ENCODE measurements at places on chromosomes 7 and 10.
A peak's percentile ranks its signal among the peaks of the same experiment; 100 is the strongest.

DNA sequence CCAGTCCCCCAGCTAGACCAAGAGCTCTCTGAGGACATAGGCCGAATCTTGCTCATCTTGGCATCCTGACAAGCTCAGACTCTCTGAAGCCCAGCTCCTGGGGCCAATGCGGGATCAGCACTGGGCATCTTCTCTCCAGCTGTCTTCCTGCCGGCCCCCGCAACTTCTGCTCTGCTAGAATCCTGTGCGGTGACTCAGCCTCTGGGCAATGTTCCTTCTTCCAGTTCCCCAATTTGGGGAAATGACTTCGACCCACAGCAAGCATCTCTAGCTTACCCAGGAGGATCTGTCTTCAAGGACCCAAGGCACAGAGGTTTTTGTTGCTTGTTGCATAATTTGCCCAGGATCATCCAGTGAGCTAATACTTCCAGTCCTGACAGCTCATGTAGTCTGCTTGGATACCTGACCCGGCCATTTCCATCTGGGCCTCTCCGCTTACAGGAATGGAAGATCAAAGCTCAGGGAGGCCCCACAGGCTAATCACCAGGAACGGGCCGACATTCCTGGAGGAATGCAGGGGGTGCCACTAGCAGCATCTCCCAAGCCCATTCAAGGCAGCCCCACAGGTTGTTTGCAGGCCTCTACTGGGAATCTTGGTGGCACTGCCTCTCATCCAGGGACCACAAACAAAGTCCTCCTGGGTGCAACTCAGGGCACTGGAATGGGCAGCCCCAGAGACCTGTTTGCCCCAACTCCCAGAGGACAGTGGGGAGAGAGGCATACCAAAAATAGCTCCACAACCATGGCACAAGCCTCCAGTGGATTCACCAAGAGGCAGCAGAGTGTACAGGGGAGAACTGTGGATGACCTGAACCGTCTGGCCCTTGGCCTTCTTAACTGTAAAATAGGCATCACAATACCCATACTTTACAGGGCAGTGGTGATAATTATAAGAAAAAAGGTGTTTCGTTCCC, 151.9 kb downstream of the NEURL1 start:
- peak; percentile 69 for DNase-seq

- DNase-seq, result no peak
Measured at GRCh38 chr7:44042221-44042620, 2.3 kb upstream of the DBNL start.

DNA sequence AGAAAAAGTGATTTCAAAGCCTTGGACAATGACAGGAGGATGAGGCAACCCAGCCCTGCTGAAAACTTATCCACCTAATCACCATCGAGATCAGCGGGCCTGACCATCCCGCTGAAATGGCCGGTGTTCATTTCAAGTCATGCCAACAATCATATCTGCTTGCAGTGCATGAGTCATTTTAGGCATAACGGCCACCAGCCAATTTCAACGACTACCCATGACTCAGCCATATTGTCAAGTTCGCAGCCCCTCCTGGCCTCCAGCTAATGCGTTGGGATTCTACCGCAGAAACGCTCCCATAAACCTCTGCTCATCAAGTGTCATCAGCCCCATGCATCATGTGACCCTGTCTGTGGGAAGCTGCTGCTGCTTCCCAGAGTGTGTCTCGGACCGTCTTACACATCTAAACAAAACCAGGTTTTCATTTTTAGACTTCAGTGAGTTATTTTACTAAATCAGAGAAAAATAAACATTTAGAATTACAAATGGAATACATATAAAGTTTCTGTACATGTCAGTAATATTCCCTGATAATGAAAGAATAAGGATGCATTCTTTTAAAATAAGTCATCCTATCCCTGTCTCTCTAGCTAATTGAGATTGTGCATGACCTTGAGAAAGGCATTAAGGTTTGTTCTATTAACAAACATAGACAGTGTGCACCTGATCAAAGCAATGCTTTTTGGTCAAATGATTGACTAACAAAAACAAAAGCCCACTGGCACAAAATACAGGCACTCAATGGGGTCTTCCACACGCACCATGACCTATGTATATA, 188.9 kb downstream of the ADAM12 start:
- DNase-seq, result peak; percentile 75

DNA sequence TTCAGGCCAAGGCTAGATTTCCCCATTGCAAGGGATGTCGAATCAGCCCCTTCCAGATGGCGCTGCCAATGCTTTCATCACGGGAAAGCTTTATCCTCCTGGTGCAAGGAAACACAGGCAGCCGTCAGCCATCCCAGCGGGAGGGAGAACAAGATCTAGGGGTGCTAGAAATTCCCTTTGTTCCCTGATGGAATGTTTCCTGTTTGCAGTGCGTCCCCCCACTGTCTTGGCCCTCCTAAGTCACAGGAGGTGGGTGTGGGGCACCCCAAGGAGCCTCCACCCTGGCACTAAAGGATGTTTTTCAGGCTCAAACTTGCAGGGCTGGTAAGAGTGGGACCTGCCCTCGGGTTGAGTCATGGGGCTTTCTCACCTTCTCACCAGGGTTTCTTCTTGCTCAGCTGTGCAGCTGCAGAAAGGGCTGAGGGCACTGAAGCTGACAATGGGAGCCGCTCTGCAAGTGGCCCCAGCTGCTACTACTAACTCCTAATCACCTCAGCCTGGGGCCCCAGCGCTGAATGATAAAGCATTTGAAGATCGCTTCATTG, 103.6 kb downstream of the PRPF18 start:
- DNase-seq, result no peak

DNA sequence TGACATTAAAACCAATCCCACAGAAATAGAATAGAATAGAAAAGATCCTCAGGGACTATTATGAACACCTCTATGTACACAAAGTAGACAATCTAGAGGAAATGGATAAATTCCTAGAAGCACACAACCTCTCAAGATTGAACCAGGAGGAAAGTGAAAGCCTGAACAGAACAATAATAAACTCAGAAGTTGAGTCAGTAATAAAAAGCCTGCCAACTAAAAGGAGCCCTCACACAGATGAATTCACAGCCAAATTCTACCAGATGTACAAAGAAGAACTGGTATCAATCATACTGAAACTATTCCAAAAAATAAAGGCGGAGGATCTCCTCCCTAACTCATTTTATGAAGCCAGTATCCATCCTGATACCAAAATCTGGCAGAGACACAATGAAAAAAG, 220.3 kb upstream of the HPS1 start:
- no peak for DNase-seq

- DNase-seq, result no peak
Measured at GRCh38 chr7:1124164-1124563, 35.8 kb downstream of the ZFAND2A start.

DNA sequence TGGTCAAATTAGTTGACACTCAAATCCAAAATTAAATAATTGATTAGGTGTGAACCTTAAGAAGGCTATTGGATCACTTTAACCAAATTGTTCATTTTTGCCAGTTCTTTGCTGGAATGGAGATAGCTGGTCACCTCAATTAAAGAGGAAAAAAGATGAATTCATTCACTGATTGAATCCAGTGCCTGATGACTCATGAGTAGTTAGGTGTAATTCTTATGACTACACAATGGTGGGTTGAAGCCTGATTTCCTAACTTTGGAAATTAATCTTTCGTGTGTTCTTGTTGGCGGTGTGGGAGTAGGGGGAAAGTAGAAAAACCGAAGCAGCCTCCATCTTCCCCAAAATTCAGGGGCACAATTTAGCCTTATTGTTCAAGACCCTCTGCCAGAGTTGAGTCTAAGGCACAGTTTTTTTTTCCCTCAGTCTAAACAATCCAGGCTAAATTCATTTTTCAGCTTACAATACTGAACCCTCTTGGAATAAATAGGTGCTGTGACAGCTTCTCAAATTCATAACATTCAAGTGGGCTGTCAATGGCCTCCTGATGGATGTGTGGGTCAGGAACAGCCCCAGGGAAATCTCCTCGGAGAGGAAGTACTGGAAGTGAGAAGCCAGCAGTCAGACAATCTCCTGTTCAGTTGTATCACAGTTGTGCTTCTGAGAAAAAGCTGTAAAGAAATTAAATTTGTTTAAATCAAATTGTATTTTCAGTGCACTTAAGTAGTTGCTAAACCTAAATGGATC, 356.6 kb downstream of the BBS9 start:
- DNase-seq, result peak; percentile 7

DNA sequence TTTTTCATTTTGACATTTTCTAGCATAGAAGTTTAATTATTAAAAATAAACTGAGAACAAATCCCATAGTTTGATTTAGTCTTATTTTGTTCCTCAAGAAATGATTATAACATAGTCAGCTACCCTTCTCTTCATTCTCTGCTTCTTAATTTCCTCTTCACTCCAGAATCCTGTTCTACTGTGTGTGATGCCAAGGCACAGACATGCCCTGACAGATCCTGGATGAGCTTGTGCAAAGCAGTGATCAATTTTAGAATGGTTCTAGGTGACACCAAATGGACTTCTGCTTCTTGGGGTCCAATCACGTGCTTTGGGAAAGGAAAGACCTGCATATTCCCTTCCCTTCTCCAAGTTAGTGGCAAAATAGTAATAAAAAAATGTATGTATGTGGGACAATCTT, 665.6 kb downstream of the MAGI2 start:
- DNase-seq, result no peak

- DNase-seq, result peak; percentile 72
Measured at GRCh38 chr7:100602889-100603725, 944 bp downstream of the PCOLCE start.

DNA sequence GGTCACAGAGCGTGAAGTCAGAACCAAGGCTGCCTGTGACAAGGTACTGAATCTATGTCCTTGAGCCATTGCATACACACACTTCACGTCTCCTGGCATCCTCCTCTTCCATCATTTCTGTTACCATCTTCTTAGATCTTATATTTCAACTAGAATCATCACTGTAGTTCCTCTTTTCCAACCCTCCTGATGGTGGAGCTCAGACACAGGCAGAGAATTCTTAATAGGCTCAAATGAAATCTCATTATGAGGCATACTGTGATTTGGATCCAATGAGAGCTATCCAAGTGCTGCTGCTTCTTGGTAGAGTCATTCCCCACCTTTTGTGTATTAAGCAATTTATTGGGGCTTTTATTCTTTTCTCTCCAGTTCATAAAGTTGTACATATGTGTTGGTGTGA, 113.2 kb downstream of the CALCR start:
- no peak for DNase-seq

DNA sequence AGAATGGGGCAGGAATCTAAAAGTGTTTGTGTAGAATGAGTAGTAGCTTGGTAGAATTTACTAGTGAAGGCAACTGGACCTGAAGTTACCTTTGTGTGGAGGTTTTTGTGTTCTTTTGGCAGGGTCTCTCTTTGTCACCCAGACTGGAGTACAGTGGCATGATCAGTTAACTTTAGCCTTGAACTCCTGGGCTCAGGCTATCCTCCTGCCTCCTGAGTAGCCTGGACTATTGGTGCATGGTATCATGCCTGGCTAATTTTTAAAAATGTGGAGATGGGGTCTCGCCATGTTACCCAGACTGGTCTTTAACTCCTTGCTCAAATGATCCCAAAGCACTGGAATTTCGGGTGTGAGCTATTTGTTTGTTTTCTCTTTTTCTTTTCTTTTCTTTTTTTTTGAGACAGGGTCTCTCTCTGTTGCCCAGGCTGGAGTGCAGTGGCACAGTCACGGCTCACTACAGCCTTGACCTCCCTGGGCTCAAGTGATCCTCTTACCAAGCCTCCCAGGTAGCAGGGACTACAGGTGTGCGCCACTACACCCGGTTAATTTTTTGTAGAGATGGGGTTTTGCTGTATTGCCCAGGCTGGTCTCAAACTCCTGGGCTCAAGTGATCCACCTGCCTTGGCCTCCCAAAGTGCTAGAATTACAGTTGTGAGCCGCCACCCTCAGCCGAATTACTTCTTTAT, 76.7 kb downstream of the MKLN1 start:
- DNase-seq, result no peak

DNA sequence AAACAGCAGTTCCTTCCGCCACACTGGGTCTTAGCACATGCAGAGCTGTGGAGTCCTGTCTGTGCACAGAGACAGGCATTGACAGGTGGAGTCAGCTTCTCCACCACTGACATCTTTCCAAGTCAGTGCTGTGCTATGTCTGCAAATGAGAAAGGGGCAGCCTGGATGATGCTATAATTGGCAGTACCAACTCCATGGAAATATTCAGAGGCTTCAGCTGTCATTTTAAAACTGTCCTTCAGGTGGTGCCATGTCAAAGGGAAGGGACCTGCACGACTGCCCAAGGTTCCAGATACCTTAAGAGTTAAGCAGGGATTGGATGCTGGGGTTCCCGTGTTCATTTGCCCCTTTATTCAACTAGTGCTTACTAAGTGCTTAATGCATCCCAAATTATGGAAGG, 258.0 kb upstream of the PRKCQ start:
- DNase-seq, result no peak

DNA sequence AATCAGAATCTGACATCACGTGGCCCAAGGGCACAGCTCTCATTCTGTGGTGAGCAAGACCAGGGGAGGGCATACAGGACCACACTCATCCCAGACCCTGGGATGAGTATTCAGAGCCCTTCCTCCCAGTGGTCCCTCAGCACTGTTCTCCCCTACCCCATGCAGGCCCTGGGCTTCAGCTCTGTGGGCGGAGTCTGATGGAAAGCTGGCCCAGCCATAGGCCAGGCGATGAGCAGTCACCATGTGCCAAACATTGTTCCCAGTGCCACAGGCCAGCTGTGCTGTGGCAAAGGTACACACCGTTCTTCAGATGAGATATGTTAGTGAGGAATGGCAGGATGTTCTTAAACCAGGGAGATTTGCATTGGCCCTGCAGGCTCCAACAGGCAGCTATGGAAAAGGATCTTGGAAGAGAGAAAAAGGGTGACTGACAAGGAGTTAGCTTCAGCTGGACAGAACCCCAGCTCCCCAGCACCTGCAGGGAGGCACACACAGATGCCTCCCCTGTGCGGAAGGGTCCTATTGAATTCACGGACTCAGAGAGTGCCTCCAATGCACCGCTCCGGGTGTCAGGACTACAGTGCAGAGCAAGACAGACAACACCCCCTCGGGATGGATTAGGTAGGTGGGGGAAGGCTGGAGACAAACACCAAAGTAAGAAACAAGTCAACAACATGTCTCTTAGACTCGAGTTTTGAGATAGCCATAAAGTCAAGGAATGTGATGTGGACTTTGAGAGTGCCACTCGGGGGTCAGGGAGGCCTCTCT, 596.0 kb upstream of the MGMT start:
- no peak for DNase-seq

DNA sequence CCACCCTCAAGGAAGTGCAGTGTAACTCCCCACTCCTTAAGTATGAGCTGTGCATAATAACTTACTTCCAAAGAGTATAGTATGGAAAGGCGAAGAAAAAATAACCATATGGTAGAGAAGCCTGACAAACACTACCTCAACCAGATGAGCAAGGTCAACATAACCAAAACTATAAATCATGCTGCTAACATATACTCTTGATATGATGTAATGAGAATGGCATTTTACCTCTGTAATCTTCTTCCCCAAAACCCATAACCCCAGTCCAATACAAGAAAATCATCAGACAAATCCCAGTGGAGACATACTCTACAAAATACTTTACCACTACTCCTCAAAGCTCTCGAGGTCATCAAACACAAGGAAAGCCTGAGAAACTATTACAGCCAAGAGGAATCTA, 15.8 kb downstream of the OSBPL3 start:
- no peak for DNase-seq

GRCh38 chr10:46216003-46216634, 70.7 kb upstream of the ANTXRL start:
- DNase-seq, result no peak

Measured in HTR-8/SVneo (cell line).